ENCODE measurements at places on chromosomes 1 and 21.
A peak's percentile ranks its signal among the peaks of the same experiment; 100 is the strongest.

DNA sequence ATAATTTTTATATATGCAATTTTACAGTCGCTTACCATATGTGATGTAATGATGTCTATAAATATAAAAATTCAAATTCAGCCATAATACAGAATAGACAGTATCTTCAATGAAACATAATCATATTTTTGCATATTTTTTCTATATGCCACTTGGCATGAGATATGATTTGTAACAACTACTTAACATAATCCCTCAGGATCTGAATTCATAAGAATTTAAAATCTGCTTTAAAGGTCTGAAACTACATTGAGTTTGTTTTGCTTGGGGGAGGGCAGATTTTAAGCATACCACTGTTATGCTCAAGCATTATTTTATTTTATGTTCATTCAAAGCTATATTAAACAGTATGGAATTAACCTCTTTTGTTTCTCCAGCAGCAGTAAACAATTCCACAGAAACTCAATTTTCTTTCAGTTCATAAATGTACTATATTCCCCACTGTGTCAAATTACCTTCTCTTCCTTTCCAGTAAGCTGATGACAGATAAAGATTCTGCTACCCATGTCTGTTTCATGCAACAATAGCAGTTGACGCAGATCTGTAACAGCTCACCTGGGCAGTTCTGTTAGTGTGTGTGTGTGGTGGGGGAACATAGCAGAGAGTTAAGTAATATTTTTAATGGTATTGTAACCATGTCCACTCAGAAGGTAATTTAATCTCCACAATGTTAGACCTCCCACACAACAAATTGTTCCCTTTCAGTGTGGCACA is 224.8 kb downstream of the NTNG1 start:
- DNase-seq = no peak

- no peak for DNase-seq
Measured at GRCh38 chr21:20902998-20903397, 95.2 kb upstream of the NCAM2 start.

- DNase-seq = no peak
Measured at GRCh38 chr1:230186003-230186863, 119.2 kb downstream of the GALNT2 start.

DNA sequence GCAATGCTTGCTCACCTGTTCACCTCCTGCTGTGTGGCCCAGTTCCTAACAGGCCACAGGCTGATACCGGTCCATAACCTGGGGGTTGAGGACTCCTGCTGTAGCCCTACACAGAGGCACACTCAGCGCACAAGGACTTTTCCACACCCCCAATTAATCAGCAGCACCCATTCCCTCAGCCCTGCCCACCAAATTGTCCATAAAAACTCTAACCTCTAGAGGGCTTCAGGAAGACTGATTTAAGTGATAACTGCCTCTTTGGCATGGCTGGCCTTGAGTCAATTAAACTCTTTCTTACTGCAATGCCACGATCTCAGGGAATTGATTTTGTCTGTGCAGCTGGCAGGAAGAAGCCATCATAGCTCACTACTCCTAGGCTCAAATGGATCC is 71.3 kb upstream of the MUTYH start:
- no peak for DNase-seq

- DNase-seq = no peak
Measured at GRCh38 chr1:64265141-64265540, 61.7 kb downstream of the UBE2U start.

DNA sequence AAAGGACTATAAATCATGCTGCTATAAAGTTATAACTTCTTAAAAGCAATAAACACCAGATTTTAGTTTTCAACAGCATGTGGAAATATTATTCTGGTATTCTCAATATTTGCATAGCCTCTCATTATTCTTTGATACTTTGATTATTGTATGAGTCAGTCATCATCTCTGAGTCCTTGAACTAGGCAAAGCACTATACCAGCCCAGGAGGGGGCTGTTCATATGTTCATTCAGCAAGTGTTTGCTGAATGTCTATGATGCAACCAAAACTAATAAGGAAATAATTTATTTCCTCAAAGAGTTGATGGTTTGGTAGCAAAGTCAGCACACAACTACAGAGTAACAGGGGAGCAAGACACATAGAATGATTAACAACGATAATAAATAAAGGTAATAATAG is 175.6 kb upstream of the C1orf105 start:
- no peak for DNase-seq

- no peak for DNase-seq
Measured at GRCh38 chr1:24111262-24111995, 506 bp downstream of the MYOM3 start.

DNA sequence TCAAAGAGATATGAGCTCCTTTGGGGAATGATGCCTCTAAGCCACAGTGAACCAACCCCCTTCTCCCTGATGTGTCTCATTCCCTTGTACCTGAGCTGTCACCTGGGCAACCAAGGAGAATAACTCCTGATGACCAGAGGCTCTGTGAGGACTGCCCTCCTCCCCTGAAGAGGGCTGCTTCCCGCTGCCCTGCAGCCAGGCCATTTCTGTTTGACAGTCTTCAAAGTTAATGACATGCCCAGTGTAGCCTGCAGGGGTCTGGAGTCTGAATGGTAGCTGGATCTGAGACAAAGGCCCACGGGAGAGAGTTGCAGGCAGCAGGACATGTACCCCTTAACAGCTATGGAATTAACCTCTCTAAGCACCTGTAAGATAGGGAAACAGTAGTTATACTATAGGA is 3.4 kb upstream of the SLFNL1 start:
- no peak for DNase-seq

GRCh38 chr1:5707566-5708345 is 284.5 kb downstream of the NPHP4 start:
- DNase-seq = no peak

DNA sequence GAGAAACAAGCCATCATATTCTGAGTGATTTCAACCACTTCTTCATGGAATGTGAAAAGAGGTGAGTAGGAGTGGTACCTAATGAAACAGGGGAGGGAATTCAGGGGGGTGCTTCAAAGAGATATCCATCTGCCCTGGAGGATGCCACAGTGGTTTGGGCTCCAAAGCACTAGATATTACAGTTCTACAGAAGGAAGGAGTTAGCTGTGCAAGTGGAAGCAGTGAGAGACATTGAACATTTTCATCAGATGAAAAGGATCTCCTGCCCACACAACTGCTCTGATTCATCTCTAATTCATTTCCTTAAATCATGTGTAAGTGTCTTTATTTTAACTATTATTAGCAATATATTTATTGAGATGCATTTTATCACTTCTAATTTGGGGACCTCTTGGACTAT is 2.8 kb upstream of the RGS5 start:
- no peak for DNase-seq

- DNase-seq = peak; percentile 69
Measured at GRCh38 chr1:12179111-12179519, 12.3 kb downstream of the TNFRSF1B start.

DNA sequence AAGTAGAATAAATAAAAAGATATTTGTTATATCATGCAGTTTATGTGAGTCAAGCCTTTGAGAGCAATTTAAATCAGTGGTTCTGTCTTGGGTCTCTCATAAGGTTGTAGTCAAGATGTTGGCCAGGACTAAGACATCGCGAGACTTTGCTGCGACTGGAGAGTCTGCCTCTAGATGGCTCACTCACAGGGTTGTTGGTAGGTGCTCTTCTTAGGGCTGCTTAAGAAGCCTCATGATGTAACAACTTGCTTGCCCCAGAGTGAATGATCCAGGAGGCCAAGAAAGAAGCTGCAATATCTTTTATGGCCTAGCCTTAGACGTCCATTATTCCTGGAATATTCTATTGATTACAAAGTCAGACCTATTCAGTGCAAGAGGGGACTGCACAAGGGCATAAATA is 73.1 kb upstream of the CACHD1 start:
- no peak for DNase-seq

DNA sequence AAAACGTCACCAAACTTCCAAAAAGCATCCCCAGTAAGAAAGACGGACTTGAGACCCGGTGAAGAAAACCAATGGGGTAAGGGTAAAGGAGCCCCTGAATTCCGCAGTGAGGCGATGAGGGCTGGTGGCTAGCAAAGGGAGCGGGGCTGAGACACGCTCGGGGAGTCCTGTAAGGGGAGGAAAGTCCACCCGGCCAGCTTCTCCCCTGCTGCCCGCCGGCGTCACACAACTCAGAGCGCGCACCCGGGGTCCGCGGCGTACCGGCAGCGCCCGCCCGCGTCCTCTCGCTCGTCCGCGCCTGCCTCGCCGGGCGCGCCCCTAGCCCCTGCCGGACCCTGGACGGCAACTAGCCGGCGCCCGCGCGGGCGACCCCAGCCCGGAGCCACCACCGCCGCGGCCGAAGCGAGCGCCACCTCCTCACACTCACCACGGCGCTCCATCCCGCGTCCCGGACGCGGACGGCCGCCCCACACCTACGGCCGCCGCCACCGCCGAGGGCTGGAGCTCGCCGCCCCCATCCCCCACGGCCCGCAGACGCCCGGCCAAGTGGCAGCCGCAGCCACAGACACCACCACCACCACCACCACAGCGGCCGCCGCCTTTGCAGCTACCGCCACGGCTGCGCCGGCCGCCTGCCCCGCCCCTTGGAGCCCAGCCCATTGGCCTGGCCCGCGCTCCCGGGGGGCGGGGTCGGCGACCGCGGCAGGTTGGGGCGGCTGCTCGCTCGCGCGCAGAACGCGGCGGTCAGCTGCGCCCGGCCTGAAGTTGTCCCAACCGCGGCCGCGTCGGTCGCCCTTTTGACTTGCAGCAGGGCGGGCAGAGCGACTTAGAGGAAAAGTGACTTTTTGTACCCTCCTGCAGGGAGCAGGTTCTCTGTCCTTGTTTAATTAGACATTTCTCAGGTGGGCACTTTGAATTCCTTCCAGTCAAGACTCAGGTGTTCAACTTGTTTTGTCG is 10.0 kb upstream of the ARHGAP29 start:
- no peak for DNase-seq

DNA sequence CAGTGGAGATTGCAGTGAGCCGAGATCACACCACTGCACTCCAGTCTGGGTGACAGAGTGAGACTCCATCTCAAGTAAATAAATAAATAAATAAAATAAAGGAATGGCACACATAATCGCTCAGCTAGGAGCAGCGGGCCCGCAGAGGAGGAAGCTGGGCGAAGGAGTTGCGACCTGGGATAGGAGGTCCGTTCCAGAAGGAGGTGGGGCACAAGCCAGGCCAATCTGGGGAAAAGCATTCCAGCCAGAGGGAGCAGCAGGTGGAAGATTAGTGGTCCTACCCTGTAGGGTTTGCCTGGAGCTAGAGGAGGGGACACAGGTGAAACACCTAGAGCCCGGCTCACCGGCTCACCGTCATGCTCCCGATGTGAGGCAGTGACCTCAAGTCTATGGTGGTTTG is 40.3 kb upstream of the CASZ1 start:
- DNase-seq = no peak

DNA sequence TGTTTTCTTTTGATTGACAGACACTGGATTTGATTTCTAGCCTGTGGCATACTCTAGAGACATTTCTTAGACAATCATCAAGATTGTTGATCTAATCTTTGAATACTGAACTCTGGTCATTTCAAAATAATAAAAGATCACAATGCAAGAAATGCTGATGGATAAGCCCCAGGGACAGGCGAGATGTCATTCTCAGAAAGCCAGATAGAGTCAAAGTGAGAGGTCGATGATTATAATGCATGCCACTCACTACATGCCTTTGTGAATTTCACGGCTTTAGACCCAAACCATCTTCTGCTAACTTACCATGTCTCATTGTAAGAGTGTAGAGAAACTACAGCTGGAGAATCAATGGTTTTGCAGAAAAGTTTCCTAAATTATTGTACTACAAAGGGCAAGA is 257.1 kb downstream of the DYRK1A start:
- DNase-seq = no peak

GRCh38 chr1:95340061-95340460 is 106.1 kb downstream of the RWDD3 start:
- DNase-seq = no peak

DNA sequence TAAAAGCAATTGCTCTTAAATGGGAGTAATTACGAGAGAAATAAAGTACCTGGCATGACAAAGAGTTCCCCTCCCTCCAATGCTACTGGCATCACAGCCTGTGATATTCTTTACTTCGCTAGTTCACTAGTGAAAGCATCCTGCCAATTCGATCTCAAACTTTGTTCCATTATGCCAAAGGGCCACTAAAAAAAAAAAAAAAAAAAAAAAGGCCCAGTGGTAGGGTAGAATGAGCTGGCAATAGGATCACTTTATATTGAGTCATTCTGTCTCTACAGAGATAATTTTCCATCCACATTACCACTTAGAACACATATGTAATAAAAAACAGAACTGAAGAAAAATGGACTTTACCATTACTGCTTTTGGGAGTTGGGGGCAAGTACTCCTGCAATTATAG is 11.2 kb downstream of the PUM1 start:
- no peak for DNase-seq

DNA sequence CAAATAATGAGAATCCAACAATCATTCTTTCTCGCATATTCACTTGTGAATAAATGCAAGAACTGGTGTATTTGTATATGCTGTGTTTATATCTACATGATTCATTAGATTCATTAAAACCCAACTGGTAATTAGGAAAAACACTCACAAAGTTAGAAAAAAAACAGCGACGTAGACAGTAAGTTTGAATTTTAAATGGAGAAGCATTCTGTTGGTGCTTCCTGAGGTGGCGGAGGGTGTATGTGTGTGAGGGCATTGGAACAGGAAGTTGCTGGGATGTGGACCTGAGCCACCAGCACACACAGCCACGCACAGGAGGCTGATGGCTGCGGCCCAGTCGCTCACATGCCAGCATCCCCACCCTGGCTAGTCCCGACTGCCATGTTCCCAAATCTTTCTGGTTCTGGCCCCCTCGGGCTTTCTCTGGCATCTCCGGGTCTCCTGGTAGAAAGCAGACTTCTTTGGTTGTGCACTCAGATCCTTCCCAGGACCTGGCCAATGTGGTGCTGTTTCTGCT is 121.6 kb upstream of the IRF2BP2 start:
- DNase-seq = no peak

DNA sequence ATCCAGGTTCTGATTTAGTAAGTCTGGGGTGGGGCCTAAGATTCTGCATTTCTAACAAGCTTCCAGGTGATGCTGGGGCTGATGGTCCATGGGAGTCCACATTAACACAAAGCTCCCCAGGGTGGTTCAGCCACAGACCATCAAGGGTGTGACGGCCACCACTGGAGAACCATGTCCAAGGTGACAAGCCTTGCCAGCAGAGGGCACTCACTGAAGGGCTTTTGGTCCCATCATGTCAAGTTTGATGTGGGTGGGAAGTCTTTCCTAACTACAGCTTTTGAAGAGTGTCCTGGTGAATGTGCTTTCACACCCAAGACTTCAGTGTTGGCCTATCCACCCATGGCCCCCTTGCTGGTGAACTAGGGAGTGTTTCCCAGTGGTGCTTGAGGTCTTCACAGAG is 67.1 kb downstream of the UBE2T start:
- DNase-seq = peak; percentile 26

GRCh38 chr1:84839544-84839943 is 53.5 kb downstream of the LPAR3 start:
- DNase-seq = no peak

- no peak for DNase-seq
Measured at GRCh38 chr1:47696737-47697441, 259.0 kb downstream of the FOXD2 start.

DNA sequence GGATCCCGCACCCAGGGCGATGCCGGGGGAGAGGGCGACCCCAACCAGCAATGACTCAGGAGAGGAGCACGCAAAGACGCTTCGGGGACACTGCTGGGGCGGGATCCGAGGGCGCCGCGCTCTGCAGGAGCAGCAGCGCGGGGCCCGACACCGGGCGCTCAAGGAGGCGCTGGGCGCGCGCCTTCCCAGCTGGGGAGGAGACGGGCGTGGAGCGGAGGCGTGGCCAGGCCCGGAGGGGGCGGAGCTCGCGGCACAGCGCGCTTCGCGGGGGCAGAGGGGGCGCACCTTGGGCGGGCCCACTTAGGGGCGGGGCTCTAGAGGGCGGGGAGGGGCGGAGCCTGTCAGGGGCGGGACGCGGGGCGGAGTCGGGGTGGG is 369 bp downstream of the SUMO3 start:
- DNase-seq = peak; percentile 90

Data from activated T-cell treated with anti-CD3 and anti-CD28 coated beads for 4 hours (primary cell).